Forelimb muscle (tissue), 1 donor: ENCODE measurements at places on chromosomes 5 and 9.

- DNase-seq, result no peak
Observed at GRCh38 chr9:70865471-70865870, 255.9 kb downstream of the TRPM3 start.

GRCh38 chr9:89372230-89372816 is 54.0 kb downstream of the SECISBP2 start:
- DNase-seq, result no peak

GRCh38 chr5:10049858-10050455 is 199.7 kb downstream of the ATPSCKMT start:
- no peak for DNase-seq

DNA sequence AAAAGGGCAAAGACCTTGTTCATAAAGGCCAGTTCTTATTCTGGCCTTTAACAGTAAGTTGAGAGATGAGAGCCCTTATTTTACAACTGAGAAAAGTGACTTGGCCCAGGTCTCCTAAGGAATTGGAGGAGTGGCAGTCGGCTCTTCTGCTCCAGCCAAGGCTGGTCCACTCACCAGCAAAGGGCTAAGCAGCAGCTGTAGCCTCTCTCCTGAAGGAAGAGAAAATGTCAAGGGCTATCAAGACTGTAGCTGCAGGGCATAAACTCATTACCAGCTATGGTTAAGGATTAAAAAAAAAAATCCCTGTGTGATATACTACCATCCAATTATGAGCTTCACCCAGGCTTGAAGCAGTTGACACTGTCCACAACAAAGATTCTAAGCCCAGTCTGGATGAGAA is 138.6 kb upstream of the RAD23B start:
- DNase-seq, result no peak

GRCh38 chr5:72612810-72613209 is 105.6 kb upstream of the ZNF366 start:
- no peak for DNase-seq

GRCh38 chr9:104993291-104993963 is 65.5 kb upstream of the ABCA1 start:
- no peak for DNase-seq

GRCh38 chr9:87039809-87040392 is 92.6 kb upstream of the GAS1 start:
- no peak for DNase-seq

DNA sequence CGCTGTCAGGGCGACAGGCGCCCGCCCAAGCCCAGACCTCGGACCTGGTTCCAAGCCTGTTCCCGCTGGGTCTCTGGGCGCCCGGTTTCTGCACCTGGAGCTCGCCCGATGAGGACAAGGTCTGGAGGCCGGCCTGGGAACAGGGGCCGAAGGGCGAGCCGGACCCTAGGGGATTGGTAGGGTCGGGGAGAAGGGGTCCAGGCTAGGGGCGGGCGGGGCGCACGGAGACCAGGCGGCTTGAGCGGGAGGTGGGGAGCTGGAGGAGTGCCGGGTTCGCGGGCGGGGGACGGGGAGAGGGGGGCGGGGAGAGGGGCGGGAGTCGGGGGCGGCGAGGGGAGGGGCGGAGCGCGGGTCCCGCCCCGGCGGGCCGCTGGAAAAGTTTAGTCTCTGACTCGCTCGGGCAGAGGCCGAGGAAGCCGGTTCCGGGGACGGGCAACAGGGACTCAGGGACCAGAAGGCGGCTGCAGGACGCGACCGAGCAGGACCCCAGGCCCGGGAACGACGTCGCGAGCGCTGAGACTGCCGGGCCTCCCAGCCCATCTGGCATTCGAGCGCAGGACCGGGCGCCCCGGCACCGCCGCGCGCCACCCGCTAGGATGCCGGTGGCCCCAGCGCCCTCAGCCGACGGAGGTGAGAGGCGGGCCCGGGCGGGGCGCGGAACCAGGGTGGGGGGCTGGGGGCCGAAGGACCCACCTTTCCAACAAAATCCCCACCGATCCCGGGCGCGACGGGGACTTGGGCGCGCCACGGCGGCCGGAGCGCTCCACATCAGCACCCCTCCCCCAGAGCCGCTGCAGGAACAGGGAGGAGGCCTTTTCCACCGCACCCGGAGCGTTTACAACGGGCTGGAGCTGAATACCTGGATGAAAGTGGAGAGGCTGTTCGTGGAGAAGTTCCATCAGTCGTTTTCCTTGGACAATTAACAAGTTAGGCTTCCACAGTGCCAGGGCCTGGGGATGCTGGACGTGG is at the start of gene S1PR3:
Gene S1PR3 (plus strand): TSS at position 403 of the 969 bp plus-strand sequence. CDS start 9,733 bp downstream, outside the sequence.
- DNase-seq, result peak; percentile 36
